ENCODE measurements at places on chromosomes 2 and 18.
A peak's percentile ranks its signal among the peaks of the same experiment; 100 is the strongest.

DNA sequence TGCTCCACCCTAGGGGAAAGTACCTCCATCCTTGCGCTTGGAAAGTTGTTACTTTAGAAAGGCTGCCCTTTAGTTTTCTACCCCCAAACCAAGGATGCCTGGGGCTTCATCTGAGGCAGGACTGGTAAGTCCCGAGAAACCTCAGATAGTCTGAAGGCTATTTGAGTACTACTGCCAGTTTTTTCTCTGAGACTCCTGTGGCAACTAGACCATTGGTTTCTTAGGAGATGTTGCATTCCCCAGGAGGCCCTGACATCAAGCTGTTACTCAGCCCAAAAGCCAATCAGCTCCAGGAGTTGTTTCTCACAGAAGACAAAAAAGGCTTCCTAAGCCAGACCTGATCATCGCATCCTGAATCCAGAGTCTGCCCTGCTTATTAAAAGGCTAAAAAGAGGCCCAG lies 67.2 kb downstream of the COLEC12 start:
- no peak for DNase-seq

DNA sequence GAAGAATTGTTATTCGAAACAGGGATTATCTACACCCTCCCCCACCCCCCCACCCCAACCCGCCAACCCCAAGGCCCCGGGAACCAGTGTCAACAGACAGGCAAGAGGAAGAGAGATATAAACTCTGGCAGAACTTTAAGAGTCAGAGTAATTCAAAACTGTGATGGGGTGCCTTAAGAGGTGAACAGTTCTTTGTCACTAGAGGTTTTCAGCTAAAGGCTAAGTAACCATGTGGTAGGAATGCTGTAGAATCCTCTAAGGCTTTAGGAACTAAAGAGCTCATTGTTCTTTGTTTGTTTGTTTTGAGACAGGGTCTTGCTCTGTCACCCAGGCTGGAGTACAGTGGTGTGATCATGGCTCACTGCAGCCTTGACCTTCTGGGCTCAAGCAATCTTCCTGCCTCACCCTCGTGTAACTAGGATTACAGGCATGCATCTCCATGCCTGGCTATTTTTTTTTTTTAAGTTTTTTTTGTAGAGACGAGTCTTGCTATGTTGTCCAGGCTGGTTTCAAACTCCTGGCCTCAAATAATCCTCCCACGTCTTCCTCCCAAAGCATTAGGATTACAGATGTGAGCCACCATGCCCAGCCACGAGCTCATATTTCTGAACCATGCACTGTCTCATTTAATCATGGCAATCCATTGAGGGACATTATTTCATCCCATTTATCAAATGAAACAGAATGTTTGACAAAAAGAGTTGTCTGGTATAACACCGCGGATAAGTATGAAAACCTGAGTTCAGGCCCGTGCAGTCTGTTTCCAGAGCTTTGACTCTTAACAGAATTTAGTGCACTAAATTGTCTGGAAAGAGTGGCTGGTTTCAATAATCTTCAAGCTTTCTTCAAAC lies 20.8 kb upstream of the TMEM17 start:
- DNase-seq, result no peak

DNA sequence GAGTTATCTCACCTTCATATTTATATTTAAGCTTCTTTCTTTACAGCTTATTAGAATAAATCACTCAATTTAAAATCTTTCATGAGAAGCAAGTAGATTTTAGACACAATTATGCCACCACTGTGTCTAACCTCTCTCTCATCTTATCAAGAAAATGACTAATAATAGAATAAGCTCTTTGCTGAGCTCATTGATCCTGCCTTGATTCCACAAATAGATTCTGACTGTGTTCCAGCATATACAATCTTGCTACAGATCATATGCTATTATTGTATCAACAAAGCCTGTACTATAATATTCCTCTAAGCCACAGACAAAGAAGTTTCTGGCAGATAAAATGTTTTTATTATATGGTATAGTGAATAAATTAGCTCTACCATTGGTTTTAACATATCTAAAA lies 168.7 kb upstream of the GULP1 start:
- no peak for DNase-seq

DNA sequence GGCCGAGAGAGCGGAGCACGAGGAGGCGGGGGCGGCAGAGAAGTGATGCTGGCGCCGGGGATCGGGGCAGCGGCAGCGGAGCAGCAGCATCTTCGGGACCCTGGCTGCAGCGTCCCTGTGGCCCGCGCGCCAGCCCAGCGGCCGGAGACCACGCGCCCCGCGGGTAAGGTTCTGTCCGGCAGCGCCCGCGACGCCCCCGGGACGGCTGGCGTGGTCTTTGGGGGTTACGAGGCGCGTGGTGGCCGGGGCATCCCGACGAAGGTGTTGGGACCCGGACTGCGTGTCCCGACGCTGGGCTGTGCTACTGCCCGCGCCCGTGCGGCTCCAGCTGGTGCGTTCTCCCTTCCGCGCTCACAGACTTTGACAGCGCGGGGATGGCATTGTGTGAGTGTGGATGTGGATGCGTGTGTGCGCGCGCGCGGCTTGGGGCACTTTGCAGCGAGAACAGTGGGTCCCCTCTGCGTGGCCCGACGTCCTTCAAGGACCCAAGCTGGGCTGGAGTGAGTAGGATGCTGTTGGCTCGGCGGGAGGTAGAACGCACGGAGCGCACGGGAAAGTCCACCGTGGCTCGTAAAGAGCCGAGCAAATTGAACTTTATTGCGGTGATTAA lies 405.0 kb downstream of the XIRP2 start:
- DNase-seq, result no peak

DNA sequence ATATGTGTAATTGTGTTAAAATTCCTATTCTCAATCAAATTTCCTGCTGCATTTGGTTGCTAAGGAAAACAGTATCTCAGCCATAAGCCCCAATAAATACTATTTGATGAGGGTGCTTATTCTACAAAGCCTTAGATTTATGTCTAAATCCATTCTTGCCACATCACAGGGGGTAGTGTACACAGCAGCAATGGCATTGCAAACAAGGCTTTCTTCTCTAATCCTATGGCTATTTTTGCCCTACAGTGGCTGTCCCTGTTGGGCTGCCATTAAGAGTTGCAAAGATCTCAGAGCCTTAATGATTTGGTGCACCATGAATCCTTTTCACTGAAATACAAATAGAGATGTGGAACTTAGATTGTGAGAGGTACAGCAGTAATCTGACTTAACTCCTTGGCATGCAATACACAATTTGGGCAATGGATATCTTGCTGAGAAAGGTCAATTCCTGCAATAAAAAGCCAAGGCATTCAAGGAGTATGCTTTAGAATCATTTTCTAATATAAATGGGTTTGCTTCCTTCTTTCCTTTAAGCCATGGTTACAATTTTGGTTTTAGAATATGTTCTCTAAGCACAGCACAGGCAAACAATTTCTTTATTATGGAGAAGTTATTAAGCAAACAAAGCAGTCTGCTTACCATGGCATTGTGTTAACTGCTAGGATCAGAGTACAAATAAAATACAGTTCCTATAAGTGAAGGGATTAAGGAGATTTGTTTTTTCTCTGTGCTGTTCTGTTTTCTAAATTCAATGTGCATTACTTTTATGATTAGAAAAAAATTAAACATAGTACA lies 69.8 kb upstream of the CD302 start:
- no peak for DNase-seq

GRCh38 chr2:102850888-102851287 lies 89.1 kb downstream of the TMEM182 start:
- no peak for DNase-seq

GRCh38 chr18:48636436-48636835 lies 97.6 kb downstream of the CTIF start:
- DNase-seq, result no peak

DNA sequence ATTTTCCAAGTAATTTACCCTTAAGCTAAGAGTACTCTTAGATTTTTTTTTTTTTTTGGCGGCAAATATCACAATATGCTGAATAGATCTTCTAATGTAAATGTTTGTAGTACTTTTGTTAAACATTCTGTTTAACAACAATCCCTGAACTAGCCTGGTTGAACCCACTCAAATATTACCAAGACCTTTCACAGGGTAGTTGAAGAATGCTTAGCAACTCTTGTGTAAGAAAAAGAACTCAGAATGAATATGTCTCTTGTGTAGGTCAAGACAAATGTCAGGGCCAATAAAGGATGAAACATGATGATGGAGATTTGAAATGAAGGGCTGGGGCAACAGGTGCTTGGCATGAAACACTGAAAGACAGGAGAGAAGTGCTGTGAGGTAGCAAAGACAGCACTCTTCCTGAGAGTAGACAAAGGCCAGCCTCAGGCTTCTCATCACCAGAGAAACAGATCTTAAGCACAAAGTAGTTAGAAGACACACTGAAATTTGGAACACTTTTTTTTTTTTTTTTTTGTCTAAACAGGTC lies 597.3 kb downstream of the ERBB4 start:
- no peak for DNase-seq

DNA sequence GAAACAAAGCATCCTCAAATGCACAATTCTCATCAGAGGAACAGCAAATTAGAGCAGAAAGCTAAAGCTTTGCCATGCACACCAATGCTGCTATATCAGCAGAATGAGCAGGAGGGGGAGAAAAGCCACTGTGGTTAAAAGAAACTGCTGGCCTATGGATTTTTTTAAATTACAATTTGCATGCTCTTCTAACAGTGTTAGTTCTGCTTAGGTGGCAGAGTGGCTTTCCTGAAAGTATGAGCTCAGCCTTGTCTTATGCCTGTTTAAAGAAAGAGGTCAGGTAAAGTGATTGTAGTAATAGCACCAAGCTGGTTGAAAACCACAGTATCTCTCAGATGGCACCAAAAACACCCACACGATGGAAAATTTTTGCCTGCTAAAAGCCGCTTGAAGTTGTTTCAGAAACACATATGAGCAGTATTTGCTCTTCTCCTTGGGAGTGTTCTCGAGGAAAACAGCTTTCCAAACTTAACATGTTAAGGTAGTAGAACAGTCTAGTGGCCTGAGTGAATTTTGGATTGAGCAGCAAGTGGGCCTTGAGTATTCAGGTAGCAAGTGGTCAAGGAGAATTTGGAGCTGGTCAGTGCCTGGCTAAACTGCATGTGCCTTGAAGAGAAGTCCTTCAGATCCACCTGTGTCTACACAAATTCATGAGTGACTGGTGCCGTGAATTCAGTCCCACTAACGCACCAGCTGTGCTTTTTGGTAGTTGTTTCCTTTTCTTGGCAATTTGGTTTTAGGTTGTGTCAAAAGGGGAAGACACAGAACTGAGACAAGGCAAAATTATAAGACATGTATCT lies 19.6 kb upstream of the NDUFV2 start:
- DNase-seq, result no peak

- no peak for DNase-seq
Observed at GRCh38 chr2:37090019-37090477, 5.7 kb downstream of the GPATCH11 start.

- DNase-seq, result no peak
Observed at GRCh38 chr2:217715484-217715883, 287.3 kb downstream of the TNS1 start.

- no peak for DNase-seq
Observed at GRCh38 chr2:88144914-88145497, 17.1 kb upstream of the FABP1 start.

GRCh38 chr2:223970343-223971128 lies 13.3 kb downstream of the MRPL44 start:
- peak; percentile 62 for DNase-seq

- DNase-seq, result no peak
Observed at GRCh38 chr2:65939687-65940086, 495.2 kb upstream of the MEIS1 start.

- DNase-seq, result no peak
Observed at GRCh38 chr2:64391940-64392339, 62.0 kb upstream of the LGALSL start.

DNA sequence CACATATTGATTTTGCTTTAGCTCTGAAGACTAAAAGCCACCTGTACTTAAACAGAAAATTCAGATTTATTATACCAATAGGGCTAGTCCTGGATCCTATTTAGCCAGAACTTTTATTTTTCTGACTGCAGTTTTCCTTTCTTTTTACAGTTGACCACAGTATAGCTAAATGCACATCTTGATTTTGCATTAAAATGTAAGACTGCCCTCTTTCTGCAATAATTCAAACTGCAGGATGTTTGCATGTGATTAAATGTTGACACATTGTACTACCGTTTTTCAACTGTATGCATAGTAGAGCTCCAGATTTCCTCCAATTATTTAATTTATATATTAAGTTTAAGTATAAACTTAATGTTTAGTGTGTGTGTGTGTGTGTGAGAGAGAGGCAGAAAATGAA lies 1262.9 kb downstream of the SUCLG1 start:
- DNase-seq, result peak; percentile 9

- DNase-seq, result no peak
Observed at GRCh38 chr2:64923385-64923710, 65.9 kb upstream of the SLC1A4 start.

GRCh38 chr18:68588169-68588568 lies 126.7 kb downstream of the TMX3 start:
- no peak for DNase-seq

- DNase-seq, result no peak
Observed at GRCh38 chr2:197596766-197597165, 78.6 kb downstream of the RFTN2 start.

GRCh38 chr18:8890957-8891464 lies 185.7 kb downstream of the MTCL1 start:
- no peak for DNase-seq

GRCh38 chr2:11683476-11683875 lies 13.5 kb upstream of the NTSR2 start:
- no peak for DNase-seq

DNA sequence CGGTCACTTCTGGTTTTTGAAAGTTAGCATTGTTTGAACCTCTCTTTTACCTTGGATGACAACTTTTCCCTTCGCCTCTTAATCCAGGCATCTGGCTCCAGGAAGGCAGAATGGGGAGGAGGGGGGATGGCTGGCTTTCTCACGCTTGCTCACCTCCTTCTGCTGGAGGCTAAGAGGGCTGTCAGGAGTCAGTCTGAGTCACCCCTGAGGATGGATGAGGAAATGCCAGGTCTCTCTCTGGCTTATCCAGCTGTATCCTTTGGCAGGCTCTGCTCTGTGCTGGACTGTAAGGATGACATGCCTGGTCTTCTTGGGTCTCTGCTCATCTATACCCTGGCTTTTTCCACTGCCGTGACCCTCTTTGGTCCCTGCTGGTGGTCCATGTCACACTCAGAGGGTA lies 142.9 kb upstream of the GYPC start:
- no peak for DNase-seq

DNA sequence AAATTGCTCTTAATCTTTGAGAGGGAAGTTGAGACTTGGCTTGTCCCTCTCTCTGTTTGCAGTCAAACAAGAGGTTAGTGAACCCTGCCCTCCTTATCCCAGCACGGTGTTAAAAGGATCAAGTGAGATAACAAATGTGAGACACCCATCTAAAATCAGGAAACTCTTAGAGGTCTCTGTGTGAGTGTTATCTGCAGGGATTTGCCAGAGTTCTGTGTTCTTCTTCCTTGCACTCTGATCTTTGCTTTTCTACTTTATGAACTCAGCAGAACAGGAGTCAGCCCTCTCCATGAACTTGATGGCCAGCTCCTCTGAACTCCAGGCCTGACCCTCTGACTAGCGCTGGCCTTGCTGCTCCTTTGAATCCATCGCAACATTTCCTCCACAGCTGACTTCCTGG lies 123.8 kb downstream of the NCKAP5 start:
- DNase-seq, result no peak
